Naive thymus-derived CD4-positive, alpha-beta T cell (primary cell): ENCODE measurements at places on chromosomes 1 and 21. TPM values are rescaled to one million over a fixed set of nuclear protein-coding genes. Genes with fewer than 3 reads are reported as not detected.
A peak's percentile ranks its signal among the peaks of the same experiment; 100 is the strongest.

DNA sequence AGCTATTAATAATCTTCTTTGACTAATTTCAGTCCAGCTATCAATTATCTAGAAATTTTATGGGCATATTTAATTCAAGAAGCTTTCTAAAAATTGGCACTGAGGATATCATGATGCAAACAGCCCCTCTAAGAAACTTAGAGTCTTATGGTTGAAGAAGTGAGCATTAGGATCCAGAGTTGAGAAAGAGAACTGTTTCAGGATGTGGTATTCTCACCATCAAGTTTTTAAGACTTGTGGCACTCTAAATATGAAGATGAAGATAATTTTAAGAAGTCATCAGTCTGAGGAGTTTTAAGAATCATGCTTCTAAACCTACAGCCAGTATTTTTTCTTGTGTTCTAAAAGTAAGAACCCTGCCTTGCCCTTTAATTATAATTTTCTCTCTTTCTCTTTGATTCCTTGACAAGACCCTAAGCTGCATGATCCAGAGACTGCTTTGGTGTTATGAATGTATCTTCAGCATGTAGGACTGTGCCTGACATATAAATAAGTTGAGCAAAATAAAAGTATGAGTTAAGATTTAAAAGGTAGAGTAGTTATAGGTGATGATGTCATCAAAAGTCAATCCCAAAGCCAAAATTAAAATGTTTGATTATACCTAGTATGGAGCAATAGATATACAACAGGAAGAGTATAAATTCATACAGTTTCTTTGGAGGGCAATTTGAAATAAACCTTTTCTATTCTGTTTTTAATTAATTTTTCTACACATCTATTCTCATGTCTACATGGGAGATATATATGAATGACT, 39.1 kb downstream of the RPS6KC1 start:
- no peak for DNase-seq

DNA sequence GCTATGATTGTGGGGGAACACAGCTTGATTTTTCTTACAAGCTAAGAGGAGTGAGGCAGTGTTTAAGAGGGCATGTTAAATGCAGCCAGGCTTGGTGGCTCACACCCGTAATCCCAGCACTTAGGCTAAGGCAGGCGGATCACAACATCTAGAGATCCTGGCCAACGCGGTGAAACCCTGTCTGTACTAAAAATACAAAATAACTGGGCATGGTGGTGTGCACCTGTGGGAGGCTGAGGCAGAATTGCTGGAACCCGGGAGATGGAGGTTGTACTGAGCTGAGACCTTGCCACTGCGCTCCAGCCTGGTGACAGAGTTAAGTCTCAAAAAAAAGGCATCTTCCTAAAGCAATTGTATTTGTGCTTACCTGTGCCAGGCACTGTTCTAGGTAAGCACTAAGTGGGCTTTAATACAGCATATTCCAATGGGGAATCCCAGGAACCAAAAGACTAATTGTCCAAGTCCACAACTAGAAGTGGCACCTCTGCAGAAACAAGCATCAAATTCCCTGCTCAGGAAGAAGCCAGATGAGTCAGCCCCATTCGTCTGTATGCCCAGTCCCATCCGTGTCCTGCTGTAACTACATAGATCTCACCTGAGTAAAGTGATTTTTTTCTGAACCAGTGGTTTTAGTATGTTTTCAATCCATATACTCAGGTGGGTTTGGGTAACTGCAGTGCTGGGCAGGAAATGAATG, 4.6 kb downstream of the RCC1 start:
- DNase-seq, result no peak

The RPL11 gene
- total RNA-seq, result 2,381 TPM

- DNase-seq, result peak; percentile 67
These were observed 2.7 kb downstream of the USP25 start for GRCh38 chr21:15732290-15732995.

GRCh38 chr1:156412653-156413321, 43.8 kb downstream of the RHBG start:
- DNase-seq, result no peak

DNA sequence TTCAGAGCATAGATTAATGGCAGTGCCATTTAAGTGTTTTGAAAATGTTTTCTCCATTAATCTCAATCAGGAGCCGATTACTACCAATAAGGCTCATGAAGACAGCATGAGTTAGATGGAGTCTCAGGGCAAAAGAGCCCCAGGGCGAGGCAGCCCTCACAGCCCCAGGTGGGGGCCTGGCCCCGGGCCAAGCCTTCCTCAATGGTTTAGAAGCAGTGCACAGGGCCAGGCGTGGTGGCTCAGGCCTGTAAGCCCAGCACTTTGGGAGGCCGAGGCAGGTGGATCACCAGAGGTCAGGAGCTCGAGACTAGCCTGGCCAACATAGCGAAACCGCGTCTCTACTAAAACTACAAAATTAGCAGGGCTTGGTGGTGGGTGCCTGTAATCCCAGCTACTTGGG, 348.1 kb upstream of the VAMP3 start:
- DNase-seq, result no peak

The NPHS2 gene
- total RNA-seq, result not detected

- no peak for DNase-seq
These were observed 69.9 kb upstream of the ZC3H11B start for GRCh38 chr1:219682788-219683187.

DNA sequence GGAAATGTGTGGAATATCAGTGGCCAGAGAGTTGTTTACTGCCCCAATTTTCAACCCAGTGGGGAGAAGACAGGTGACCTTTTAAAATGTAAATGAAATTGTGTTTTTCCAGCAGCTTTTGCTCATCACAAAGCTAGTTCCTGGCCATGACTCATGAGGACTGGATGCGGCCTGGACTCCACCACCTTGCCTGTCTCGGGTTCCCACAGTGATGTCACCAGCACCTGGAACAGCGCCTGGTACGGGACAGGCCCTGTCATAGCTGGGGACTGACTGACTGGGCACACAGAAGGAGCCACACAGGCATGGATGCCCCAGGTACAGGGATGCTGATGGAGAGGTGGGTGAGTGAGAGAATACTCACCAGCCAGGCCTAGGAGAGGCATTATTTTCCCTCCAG, 277.1 kb downstream of the AJAP1 start:
- no peak for DNase-seq

The ERRFI1 gene
- 0.84 TPM for total RNA-seq

The FCRL2 gene
- total RNA-seq, result not detected in 2 replicates
